Tibial nerve (tissue), 4 donors: ENCODE measurements at places on chromosomes 5 and 9. TPM values are rescaled to one million over a fixed set of nuclear protein-coding genes. Genes with fewer than 3 reads are reported as not detected.
A peak's percentile ranks its signal among the peaks of the same experiment; 100 is the strongest.

GRCh38 chr9:7967851-7968250 is 168.3 kb upstream of the DMAC1 start:
- no peak overlapping the region for H3K4me3 ChIP-seq
- no peaks in the 10 kb centered on the region for H3K27me3 ChIP-seq
- no peak overlapping the region for H3K27ac ChIP-seq
- H3K4me1 ChIP-seq: no peaks in the 10 kb centered on the region

GALNT10 gene
- 26.7 TPM for total RNA-seq

TPD52L3 gene
- total RNA-seq: not detected

DNA sequence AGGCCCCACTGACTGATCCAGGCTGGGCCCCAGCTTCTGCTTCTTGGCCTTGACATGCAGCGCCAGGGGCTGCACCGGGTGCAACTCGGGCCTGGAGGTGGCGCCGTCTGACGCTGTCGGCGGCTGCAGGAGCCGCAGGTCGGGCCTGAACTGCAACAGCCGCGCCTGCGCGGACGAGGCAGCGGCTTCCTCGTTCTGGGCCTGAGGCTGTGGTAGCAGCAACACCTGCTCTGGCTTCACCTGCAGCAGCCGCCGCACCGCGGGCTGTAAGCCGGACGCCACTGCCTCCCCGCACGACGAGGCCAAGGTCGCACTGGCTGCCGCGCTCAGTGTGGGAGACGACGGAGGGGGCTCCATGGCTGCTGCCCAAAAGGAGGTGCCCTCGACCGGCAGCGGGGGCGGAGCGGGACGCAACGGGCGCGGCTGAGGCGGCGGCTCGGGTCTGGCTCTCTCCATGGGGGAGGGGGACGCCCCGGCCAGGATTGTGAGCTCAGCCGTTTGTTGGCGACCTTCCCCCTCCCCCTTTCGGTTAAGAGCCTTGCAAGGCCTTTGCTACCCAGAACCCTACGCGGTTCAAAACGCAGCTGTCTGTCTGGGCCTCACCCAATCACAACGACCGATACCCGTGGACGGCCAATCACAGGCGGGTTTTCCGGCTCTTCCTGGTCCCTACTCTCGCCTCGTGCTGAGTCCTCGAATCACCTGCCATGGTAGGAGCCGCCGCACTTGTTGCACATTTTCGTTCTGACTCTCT is 438 bp downstream of the SOX30 start:
- no peak for DNase-seq
- H3K27me3 ChIP-seq: no peaks in the 10 kb centered on the region
- H3K4me1 ChIP-seq: peaks cover 10% of the 10 kb centered on the region
- H3K4me3 ChIP-seq: peak overlapping the region; percentile 56

ADAMTS2 gene
- 58.8 TPM for total RNA-seq

DNA sequence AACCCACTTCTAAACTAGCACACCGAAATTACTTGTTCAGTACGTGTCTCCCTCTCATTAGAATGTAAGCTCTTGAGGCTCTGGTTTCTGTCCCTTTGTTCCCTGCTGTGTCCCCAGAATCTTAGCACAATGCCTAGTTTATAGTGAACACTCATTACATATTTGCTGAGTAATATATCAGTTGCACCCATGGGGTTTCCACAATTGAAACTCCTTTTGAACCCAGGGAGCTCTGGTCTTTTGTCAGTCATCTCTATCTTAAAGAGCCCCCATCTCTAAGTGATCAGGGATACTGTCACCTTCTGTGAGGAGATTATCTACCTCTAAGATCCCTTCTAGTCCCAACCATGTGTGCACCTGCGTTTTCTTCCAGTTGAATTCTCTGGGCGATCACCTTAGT is 12.8 kb downstream of the CAMK4 start:
- H3K4me3 ChIP-seq: no peak overlapping the region
- H3K27me3 ChIP-seq: no peaks in the 10 kb centered on the region
- H3K27ac ChIP-seq: no peak overlapping the region
- no peak for DNase-seq
- H3K4me1 ChIP-seq: no peaks in the 10 kb centered on the region

GPR150 gene
- total RNA-seq: 3.1 TPM

DNA sequence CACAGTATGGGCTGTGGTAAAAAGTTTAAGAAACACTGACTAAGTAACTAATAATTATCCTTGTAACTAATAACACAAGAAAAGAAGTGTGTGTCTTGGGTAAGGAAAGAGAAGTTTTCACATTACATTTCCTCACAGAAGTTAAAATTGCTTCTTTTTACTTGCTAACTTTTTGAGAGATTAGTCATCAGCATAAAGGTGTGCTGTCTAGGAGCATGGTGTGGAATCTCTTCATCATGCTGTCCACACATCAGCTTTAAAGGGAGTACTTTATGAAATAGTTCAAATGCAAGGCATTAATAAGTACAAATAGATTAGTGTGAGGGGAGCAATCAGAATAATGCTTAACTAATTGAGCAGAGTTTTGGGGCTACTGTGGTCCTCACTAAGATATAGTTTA is 29.8 kb downstream of the WDR36 start:
- DNase-seq: no peak
- H3K27me3 ChIP-seq: no peaks in the 10 kb centered on the region
- no peak overlapping the region for H3K27ac ChIP-seq
- H3K4me3 ChIP-seq: no peak overlapping the region
- H3K36me3 ChIP-seq: no peaks in the 10 kb centered on the region

DNA sequence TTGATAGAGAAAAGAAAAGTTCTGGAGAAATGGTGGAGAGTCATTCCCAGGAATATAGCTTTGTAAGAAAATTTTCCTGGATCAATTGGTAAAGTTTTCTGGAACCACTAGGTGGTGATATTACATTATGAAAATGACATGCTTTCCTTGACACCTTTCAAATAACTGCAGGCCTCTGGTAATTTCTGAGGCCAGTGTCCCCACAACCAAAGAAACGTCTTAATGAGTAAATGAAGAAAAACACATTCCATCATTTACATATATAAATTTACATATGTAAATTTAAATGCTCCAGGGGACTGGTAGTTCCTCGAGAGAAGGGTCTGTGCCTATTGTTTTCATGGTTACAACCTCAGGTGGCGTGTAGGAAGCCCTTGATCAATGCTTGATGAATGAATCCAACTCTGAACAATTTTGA is 17.2 kb upstream of the RGS3 start:
- no peak overlapping the region for H3K4me3 ChIP-seq
- DNase-seq: no peak

GRCh38 chr5:157665467-157666070 is 5.8 kb upstream of the C5orf52 start:
- no peak for DNase-seq
- H3K27me3 ChIP-seq: no peaks in the 10 kb centered on the region
- H3K27ac ChIP-seq: no peak overlapping the region
- H3K36me3 ChIP-seq: no peaks in the 10 kb centered on the region

GOLGA1 gene
- 25.5 TPM for total RNA-seq

DNA sequence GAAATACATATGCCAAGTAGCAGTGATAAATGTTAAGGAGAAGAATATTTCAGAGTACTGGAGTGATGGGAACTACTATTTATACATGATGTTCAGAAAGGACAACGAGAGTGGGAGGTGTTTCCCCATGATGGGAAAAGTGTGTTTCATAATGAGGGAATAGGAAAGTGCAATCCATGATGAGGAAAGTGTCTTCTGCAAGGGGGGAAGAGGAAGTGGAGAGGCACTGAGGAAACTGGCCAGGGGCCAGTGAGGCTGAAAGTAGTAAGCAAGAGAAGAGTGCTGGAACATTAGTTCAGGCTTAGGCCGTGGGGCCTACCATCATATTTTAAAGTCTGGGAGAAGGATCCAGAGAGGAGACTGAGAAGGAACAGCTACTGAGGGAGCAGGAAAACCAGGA is 327.2 kb downstream of the SLF1 start:
- no peak overlapping the region for H3K4me3 ChIP-seq
- no peaks in the 10 kb centered on the region for H3K4me1 ChIP-seq
- H3K27ac ChIP-seq: no peak overlapping the region
- H3K36me3 ChIP-seq: no peaks in the 10 kb centered on the region
- DNase-seq: peak; percentile 14
- no peaks in the 10 kb centered on the region for H3K27me3 ChIP-seq

P4HA2 gene
- 24.5 TPM for total RNA-seq

PCDHA7 gene
- 1.2 TPM for total RNA-seq

DNA sequence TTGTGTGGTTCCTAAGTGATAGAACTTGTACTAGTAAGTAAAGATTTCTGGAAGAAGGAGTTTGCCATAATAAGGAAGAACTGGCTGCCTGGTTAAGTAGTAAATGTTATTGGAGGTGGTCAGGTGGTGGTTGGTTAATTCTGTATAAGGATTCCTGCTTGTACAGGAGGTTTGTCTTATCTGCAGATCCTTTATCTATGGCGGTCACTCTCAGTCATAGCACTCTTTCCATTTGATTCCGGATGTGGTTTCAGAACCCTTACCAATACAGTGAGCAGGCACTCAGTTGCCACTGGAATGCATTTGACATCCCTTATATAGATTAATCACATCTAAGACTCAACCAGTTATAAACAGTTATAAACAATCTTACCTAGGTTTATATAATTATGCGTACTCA is 50.3 kb downstream of the RAD50 start:
- no peak overlapping the region for H3K4me3 ChIP-seq
- no peaks in the 10 kb centered on the region for H3K4me1 ChIP-seq
- peaks cover 89% of the 10 kb centered on the region for H3K36me3 ChIP-seq

IRX2 gene
- not detected for total RNA-seq

DNA sequence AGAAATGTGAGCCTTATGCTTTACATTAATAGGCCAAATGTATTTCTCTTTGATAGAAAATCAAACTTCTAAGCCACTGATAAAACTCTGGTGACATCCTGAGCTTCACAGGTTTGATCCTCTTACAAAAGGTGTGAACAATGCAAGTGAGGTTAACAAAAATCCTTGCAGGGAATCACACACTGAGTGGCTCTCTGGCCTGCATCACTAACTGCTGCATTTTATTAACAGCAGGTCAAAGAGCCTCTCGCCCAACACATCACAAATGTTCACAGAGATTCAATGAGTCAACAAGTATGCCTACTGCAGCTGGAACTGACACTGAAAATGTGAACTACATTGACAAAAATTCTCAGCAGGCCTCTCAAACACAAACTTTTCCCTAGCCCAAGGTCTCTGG is 122.3 kb downstream of the SEMA5A start:
- H3K4me1 ChIP-seq: no peaks in the 10 kb centered on the region
- no peaks in the 10 kb centered on the region for H3K27me3 ChIP-seq
- no peaks in the 10 kb centered on the region for H3K36me3 ChIP-seq
- H3K27ac ChIP-seq: no peak overlapping the region

GRCh38 chr5:55927861-55928655 is 66.7 kb downstream of the IL6ST start:
- no peak overlapping the region for H3K27ac ChIP-seq
- no peak for DNase-seq
- H3K4me3 ChIP-seq: no peak overlapping the region
- peaks cover 4% of the 10 kb centered on the region for H3K4me1 ChIP-seq
